Activated CD4-positive, alpha-beta memory T cell treated with anti-CD3 and anti-CD28 coated beads for 36 hours (primary cell): ENCODE measurements at places on chromosomes 3 and 15. TPM values are rescaled to one million over a fixed set of nuclear protein-coding genes. Genes with fewer than 3 reads are reported as not detected.

Gene MYZAP
- total RNA-seq = 0.55 TPM

Gene MEX3B
- total RNA-seq = 0.82 TPM

Gene GPR149
- not detected for total RNA-seq

- H3K27ac ChIP-seq = no peak overlapping the region
- H3K4me1 ChIP-seq = peaks cover 9% of the 10 kb centered on the region
- no peak for DNase-seq
- no peak overlapping the region for H3K4me3 ChIP-seq
Observed at GRCh38 chr15:96351761-96352603, 21.5 kb downstream of the NR2F2 start.

GRCh38 chr15:28123408-28124023 is 24.4 kb upstream of the OCA2 start:
- no peaks in the 10 kb centered on the region for H3K4me1 ChIP-seq
- H3K27ac ChIP-seq = no peak overlapping the region
- H3K27me3 ChIP-seq = no peaks in the 10 kb centered on the region
- DNase-seq = peak; percentile 61
- no peak overlapping the region for H3K4me3 ChIP-seq

GRCh38 chr3:126676919-126677705 is 22.2 kb upstream of the TXNRD3 start:
- H3K36me3 ChIP-seq = peaks cover 2% of the 10 kb centered on the region
- H3K27ac ChIP-seq = no peak overlapping the region
- peaks cover 13% of the 10 kb centered on the region for H3K27me3 ChIP-seq
- peaks cover 5% of the 10 kb centered on the region for H3K4me1 ChIP-seq
- DNase-seq = no peak

DNA sequence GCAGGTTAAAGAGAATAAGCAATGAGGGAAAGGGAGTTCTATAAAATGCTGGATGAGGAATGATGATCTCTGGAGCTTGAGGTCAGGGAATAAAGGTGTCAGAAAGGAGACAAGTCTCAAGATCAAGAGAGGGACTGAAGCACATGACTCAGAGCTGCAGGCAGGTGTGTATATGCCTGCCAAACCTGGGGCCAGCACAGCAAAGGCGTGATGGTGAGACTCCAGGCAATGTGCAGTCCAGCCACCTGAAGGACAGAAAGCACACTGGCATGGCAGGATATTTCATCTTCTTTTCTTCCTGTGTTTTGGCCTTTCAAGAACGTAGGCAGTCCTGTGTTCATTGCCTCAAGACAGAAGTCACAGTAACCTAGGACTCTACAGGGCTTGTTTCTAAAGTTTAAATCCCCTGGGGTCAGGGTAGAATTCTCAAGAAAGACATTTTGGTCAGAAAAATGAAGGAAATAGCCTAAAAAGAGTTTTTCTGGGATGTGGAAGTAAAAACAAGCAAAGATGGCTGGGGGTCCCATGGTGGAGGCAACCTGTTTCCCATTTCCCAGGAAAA is 55.5 kb upstream of the TOPAZ1 start:
- DNase-seq = no peak
- no peaks in the 10 kb centered on the region for H3K36me3 ChIP-seq
- H3K27me3 ChIP-seq = peaks cover 16% of the 10 kb centered on the region

GRCh38 chr15:85381850-85382751 is 1.7 kb downstream of the AKAP13 start:
- H3K4me3 ChIP-seq = peak overlapping the region; percentile 85
- peak overlapping the region; percentile 7 for H3K27ac ChIP-seq
- DNase-seq = no peak
- no peaks in the 10 kb centered on the region for H3K27me3 ChIP-seq
- peaks cover 54% of the 10 kb centered on the region for H3K4me1 ChIP-seq

- H3K27me3 ChIP-seq = no peaks in the 10 kb centered on the region
- DNase-seq = no peak
- peaks cover 55% of the 10 kb centered on the region for H3K4me1 ChIP-seq
- peak overlapping the region; percentile 52 for H3K27ac ChIP-seq
Observed at GRCh38 chr3:71402911-71403310, 180.6 kb downstream of the FOXP1 start.

DNA sequence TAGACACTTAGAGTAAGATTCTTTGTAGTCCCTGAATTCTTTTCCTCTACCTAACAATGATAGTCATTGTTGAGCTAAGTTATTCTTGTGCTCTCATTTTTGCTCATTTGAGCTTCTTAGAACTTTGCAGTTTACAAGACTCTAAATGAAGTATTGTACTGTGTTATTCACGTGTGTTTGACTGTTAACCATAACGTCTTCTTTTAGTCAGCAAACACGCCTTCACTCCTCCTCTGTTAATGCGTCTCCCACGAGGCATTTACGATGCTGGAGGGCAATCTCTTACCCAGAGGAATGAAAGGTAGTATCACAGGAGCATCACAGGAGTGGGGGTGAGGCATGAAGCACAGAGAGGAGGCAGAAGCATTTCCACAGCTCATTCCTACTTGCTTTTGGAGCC is 14.8 kb upstream of the P2RY14 start:
- DNase-seq = no peak
- H3K27ac ChIP-seq = no peak overlapping the region
- H3K27me3 ChIP-seq = peaks cover 15% of the 10 kb centered on the region
- no peaks in the 10 kb centered on the region for H3K36me3 ChIP-seq

DNA sequence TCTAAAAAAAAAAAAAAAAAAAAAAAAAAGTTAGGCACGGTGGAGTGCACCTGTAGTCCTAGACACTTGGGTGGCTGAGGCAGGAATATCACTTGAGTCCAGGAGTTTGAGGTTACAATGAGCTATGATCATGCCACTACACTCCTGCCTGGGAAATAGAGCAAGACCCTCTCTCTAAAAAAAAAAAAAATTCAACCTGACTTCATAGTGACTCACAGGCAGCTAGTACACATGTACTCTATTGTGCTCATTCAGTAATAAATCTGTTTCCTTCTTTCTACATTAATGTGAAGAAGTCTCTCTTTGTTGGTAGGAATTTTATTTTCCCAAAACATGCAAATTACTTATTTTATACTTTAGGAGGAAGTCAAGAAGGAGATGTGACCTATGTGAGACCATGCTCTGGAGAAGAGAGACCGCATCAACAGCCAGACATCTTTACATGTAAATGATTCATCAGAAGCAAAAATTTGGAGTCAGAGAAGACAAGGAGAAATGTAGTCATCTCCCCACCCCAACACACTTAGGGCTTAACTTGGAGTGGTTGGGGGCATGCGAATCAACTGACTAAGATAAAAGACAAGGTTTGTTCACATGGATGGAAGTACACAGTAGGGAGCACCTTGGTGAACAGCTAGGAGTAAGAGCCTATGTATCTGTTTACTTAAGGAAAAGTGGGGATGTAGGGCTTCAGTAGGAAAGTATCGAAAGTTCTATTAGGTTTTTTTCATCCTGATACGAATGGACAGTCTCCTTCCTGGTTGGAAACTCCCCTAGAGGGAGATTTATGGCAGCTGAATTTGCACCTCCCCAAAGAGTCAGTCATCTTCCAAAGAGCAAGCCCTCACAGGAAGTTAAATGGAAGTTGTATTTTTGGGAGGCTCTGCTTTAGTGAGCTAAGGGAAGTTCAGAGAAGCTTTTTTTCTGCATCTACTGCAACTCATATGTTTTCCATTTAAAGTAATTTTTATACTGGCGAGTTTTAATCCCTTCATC is 23.0 kb upstream of the NMD3 start:
- H3K27me3 ChIP-seq = peaks cover 13% of the 10 kb centered on the region
- no peak overlapping the region for H3K27ac ChIP-seq
- no peaks in the 10 kb centered on the region for H3K4me1 ChIP-seq
- H3K36me3 ChIP-seq = peaks cover 3% of the 10 kb centered on the region

GRCh38 chr3:172536505-172536904 is 13.3 kb upstream of the TNFSF10 start:
- no peak overlapping the region for H3K4me3 ChIP-seq
- H3K27ac ChIP-seq = peak overlapping the region; percentile 90
- H3K27me3 ChIP-seq = no peaks in the 10 kb centered on the region
- peaks cover 6% of the 10 kb centered on the region for H3K36me3 ChIP-seq
- DNase-seq = no peak
